Hippocampal formation (tissue), 2 donors: ENCODE measurements at places on chromosomes 6 and 20.

- DNase-seq, result no peak
Observed at GRCh38 chr6:165729307-165729936, 66.4 kb upstream of the PDE10A start.

DNA sequence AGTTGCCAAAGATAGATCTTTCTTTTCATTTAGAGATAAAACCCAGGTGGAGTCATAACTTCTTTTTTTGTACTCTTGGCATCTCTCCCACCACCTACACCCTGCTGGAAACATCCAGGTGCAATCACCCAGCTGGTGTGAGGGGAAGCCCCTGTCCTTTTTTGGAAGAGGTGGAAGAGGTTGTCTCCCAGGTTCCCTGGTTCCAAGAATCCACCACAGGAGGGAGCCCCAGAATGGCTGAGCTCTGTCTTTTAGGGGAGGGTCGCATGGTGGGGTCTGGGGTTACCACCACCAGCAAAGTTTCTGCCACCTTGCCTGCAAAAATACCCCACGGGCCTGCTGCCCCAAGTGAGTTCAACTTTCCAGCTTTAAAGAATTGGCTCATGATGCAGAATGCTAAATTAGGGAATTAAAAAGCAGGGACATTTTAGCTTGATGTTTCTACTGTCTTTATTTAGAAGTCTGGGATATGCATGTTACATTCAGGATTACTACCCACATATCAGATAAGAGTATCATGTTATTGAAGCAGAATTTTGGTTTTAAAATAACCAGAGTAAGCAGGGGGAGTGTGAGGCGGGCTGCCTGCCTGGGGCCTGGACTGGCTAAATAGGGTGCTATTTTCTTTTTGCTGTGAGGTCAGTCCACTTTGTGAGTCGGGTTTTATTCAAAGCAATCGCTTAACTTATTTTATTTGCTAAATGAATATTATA is 11.0 kb downstream of the SMOC2 start:
- DNase-seq, result no peak

DNA sequence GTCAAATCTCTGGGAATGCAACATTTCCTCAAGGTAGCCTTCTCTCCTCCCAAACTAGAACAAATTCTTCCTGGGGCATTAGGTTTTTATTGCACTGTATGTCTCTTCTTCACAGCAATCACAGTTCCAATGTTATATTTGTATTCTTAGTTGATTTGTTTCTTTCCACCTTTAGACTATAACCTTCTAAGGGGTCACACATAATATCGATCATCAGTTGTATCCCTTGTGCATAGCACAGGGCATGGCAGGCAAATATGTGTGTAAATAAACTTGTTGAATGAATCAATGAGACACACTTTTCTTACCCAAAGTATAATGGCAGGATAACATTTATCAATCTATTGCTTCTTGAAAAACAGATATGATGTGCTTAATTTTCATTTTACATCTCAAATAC is 81.0 kb downstream of the ATG5 start:
- DNase-seq, result no peak

GRCh38 chr6:144352331-144352730 is 67.2 kb downstream of the UTRN start:
- no peak for DNase-seq

- no peak for DNase-seq
Observed at GRCh38 chr20:46279103-46279502, 29.2 kb downstream of the CDH22 start.

GRCh38 chr20:62142252-62143080 is 728 bp downstream of the PSMA7 start:
- no peak for DNase-seq

GRCh38 chr6:154960854-154961530 is 34.1 kb upstream of the TIAM2 start:
- DNase-seq, result no peak

DNA sequence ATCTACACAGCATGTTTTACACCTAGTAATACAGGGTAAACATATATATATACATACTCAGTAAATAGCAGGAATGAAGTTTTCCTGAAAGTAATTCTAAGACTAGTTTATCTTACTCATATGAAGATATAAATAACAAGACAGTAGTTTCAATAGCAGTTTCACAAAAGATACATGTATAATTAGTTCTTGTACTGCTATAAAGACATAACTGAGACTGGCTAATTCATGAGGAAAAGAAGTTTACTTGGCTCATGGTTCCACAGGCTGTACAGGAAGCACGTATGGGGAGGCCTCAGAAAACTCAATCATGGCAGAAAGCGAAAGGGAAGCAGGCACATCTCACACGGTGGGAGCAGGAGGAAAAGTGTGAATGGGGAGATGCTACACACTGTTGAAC is 16.9 kb downstream of the RARS2 start:
- DNase-seq, result no peak

- DNase-seq, result no peak
Observed at GRCh38 chr20:36340593-36340990, 34.5 kb downstream of the DLGAP4 start.

GRCh38 chr20:33097001-33097400 is 17.6 kb downstream of the BPIFB4 start:
- no peak for DNase-seq

- no peak for DNase-seq
Observed at GRCh38 chr6:141105481-141105880, 1027.2 kb upstream of the GJE1 start.

DNA sequence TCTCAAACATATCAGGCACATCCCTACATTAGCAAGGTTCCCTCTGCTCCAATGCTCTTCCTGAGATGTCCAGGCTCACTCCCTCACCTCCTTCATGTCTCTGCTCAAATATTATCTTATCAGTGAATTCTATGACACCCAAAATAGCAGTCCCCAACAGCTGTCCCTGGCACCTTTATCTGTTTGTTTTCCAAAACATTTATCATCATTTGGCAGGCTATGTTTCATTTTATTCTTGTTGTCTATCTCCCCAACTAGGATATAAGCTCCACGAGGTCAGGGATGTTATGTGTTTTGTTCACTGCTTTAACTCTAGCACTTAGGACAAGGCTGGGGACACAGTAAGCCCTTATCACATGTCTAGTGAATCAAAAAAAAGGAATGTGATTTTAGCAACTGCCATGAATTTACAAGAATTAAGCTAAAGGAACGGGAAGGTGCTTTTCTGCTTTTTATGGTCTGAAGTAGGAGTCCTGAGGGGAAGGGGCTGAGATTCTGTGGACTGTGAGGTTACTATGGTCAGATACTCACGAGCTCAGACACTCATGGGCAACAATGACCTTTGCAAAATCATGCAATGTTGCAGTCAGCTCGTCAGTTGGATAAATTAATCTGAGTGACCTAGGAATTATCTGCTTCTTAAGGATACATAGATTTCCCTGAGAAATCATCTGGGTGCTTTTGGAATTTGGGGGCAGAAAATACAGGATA is 1.9 kb upstream of the IL22RA2 start:
- no peak for DNase-seq

- no peak for DNase-seq
Observed at GRCh38 chr6:18036781-18037180, 49.3 kb upstream of the KIF13A start.

DNA sequence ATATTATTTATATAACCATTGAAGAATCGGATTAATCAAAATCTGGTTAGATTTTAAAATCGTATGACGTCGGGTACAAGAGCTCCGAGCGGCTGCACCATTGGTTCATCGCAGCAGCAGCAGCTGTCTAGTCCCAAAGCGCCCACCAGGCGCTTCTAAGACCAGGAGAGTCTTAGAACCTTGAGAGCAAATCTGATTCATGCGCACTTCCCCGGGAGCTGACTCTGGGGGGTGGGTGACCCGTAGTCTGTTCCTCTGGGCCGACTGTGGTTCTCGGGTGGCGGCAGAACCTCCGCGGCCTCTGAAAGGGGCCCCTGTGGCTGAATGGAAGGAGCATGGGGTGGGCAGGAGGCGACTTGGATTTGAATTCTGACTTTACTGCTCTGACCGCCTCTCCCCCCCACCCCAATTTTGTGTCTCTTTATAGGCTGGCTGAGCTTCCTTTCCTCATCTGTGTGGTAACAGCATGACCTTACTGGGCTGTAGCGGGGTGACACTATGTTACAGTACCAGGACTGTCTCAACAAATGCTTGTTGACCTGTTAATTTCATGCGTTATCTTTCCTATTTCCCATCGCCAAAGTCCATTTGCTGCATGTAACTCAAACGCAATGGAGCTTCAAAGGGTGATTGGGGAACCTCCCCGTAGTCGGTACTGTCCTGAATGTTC is 119.7 kb downstream of the RTN4IP1 start:
- no peak for DNase-seq
